Stimulated activated CD4-positive, alpha-beta T cell treated with anti-CD3 and anti-CD28 coated beads, Interleukin-1b, Interleukin-23, amount 100 ng/mL, for 4 hours (primary cell): ENCODE measurements at places on chromosomes 2 and 18.

GRCh38 chr18:29004921-29005320, 828.0 kb upstream of the CDH2 start:
- no peak for DNase-seq

GRCh38 chr2:71620851-71621251, 167.5 kb downstream of the DYSF start:
- no peak for DNase-seq

- no peak for DNase-seq
These were observed 85.1 kb downstream of the UGP2 start for GRCh38 chr2:63926815-63927214.

- DNase-seq: no peak
These were observed 40.6 kb downstream of the PDCL3 start for GRCh38 chr2:100603414-100603813.

DNA sequence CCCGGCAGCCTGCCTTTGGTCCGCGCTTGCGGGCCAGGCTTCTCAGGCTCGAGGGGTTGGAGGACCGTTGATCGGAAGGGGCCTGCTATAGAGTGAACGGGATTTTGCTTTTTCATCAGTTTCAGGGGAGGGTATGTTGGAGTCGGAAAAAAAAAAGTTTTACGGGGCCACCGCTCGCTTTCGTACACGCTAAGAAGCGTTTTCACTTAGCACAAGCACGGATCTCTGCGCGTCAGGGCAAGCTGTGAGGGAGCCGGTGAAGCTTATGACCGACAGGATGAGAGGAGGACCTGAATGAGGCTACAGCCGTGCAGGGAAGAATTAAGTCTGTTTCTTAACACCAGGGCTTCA, 443 bp downstream of the CPSF3 start:
- DNase-seq: no peak

DNA sequence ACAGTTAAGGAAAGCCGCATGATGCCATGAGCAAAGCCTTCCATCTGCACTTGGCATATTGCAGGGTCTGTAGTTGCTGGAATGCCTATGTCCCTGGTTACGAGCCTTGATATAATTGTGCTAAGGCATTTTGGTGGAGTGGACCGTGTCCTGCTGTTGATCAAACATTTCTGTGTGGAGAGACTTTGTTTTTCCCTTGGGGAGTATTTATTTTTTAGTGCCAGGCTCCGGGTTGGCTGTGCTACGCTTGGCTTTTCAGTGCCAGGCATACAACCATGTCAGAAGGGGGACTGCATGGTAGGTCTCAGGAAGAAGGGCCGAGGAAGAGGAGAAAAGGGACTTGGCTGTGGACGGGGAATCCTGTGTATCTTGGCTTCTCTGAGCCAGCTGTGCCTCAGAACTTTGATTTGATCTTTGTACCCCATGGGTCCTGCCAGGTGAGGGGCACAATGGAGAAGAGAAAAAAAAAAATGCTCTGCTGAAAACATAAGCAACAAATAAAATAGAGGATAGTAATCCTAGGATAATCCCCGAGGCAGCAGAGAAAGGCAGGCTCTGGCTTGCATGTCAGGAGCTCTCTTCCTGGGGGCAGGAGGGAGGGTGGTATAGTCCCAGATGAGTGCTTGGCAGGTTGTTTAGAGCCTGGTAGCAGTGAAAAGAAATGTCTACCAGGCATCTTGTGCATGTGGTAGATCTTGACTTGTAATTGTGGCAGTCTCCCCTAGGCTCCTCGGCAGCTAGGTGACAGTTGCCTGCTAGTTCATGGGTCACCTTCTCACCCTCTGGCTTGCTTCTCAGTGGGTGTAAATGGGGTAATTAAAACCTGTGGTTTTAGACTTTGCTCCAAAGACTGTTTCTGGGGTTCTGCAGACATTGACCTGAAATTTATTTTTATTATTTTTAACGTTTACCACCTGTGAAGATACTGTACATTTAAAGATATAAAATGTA, 233.0 kb downstream of the NEDD4L start:
- no peak for DNase-seq

- no peak for DNase-seq
These were observed 34.9 kb downstream of the ARHGAP28 start for GRCh38 chr18:6764382-6764781.

DNA sequence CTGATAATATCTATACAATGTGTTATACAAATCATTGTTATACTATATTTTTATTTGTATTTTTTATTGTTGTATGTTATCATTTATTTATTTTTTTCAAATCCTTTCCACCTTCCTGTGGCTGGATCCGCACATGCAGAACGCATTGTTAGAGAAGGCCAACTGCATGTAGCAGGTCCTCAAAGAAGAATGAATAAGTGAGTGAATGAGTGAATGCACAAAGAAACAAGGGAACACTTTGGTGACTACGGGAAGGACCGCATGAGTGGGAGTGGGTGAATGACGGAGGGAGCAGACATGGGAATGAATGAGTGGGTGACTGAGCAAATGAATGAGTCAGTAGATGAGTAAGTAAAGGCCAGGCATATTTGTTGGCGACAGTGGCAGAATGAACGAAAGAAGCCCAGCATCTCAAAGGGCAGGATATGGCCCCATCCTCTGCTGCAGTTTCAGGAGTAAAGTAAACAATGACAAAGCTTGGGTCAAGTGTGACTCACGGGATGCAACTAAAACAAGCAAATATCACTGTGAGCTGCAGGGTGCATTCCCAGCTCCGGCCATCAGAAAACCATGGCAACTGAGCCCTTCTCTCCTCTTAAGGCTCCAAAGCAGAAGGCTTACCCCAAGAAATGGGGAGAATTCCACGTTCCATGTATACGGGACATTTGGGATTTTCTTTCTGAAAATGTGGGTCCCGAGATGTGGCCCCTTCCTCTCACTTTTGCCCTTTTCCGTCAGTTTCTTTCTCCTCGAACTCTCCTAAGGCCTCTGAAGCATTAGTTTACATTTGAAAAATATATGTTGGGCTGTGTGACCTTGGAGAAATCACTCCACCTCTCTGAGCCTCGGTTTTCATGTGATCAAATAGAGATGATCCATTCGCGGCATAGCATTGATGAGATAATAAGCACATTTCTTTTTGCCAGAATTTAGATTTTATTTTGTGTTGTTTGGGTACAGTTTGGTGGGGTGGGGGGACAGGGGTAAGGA, 24.5 kb downstream of the KCNF1 start:
- no peak for DNase-seq

- DNase-seq: no peak
These were observed 35.8 kb upstream of the CACNB4 start for GRCh38 chr2:152134488-152135280.

DNA sequence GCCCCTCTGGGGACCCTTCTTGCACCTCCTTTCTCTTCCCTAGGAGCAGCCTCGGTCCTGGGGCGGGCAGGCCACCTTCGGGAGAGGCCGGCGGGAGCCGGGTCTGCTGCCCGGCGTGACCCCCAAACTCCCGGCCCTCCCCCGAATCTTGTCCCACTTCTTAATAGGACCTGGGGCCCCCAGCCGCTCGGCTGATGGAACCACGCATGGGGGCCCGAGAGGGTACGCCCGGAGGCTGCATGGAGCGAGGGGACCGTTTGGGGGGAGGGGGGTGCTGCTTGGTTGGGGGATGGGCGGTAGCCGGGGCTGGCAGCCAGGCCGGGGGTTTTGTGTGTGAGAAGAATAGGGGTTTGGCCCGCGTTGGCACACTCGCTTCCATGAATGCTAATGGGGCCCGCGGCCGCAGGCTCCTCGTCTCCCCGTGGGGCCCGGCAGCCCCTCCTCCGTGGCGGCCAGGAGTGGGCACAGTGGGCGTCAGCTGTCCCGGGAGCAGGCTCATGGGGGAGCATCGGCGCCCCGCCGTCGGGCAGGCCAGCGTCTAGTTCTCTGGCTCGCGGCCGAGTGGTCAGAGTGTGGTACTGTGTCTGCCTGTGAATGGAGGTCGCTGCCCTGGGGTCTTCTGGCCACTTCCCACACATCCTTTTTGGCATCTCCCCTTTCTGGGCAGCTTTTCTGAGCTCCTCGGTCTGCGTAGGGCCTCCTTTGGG, 1.0 kb downstream of the GAREM2 start:
- DNase-seq: no peak

GRCh38 chr2:232418466-232419244, 12.0 kb downstream of the ALPG start:
- no peak for DNase-seq

DNA sequence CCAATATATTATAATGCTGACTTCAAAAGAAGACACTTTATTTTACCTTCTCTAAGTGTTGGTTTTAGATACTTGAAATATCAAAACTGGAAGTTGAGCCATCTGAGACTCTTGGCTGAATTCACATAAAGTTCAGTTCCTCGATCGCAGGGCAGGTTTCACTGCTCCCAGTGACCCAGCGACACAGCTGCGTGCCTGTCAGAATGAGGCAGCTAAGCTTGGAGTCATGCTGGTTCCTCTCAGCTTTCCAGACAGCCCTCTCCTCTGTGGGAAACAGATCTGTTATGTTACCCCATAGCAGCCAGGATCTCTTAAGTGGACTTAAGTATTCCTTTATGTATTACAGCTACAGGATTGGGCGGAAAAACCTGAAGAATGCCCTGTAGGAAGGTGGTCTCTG, 142.8 kb upstream of the ALPP start:
- no peak for DNase-seq

DNA sequence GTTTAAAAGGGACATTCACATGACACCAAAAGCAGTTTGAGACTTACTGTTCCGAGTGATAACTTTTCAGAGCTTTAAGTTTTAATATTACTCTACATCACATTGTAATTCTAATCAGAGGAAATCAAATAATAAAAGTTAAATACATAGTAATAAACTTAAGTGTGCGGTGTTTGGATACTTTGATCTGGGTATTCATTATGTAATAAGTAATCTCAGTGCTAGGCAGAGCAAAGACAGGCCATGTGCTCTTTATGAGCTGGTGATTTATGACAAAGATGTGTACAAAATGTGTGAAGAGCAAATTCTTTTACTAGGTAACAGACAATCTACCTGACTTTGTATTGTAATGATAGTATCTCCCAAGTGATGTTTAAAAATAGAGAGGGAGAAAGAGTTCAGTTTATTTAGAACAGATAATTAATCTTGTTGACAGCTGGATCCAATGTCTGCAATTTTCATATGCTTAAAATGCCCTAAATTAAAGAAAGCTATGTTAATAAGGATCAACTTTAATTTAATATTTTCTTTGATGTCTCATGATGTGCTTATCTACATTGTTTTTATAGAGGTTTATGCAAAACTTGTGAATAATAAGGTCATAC, 4.4 kb downstream of the CFAP221 start:
- no peak for DNase-seq

- DNase-seq: no peak
These were observed 82.1 kb downstream of the HS1BP3 start for GRCh38 chr2:20568501-20569463.

- DNase-seq: no peak
These were observed 84.7 kb downstream of the GLI2 start for GRCh38 chr2:120820263-120820952.

DNA sequence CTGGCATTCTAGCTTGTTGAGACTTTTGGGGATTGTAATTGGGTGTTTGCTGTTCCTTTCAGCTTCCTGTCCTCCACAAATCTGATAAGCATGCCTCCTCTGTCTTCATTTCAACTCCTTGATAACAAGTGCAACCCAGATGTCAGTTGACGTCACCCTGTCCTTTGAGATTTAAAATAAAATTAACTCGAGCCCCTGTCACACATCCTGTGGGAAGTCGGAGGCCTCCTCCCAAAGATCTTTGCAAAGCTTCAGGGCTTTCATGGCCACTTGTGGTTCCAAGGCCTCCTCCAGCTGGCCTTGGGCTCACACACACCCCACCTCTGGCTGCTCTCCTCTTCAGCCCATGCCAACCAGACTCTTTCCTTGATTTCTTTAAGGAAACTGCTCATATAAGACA, 69.9 kb upstream of the ITGA6 start:
- DNase-seq: no peak

DNA sequence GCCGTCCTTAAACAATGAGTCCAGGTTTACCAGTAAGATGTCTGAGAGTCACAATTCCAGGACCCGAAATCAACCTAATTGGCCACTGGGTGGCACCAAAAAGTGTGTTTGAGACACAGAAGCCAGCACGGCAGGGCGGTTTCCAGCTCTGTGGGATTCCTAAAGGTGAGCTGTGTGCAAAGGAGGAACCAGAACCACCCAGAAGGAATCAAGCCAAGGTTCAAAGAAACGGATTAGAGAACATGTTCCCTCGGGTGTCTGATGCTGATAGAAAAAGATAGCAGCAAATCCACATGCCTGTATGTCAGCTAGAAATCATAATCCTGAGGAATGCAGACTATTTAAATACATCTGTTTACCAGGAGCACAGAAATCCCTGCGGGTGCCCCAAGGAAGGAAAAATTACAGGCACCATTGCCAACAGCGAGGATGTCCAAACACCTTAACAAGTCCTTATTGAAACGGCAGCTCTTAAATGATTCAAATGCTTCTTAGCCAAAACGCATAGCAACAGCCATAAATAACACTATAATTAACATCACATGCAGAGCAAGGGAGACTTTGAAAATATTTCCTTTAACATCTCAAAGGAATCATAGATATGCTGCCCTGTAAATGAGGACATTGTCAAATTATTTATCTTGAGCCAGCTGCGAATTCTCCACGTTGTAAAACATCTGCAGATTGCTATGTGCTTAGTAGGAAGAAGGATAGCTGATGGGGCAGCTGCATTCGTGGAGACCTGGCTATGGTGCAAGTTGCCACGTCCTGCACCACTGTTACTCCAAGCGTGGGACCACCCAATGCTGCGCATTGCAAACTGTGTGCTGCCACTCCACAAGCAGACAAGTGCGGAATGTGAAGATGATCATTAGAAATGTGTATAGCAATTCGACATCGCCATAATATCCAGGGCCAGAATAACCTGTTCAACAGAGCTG, 318.7 kb upstream of the NCKAP5 start:
- peak; percentile 12 for DNase-seq

- DNase-seq: no peak
These were observed 25.7 kb downstream of the C2orf49 start for GRCh38 chr2:105362862-105363591.

DNA sequence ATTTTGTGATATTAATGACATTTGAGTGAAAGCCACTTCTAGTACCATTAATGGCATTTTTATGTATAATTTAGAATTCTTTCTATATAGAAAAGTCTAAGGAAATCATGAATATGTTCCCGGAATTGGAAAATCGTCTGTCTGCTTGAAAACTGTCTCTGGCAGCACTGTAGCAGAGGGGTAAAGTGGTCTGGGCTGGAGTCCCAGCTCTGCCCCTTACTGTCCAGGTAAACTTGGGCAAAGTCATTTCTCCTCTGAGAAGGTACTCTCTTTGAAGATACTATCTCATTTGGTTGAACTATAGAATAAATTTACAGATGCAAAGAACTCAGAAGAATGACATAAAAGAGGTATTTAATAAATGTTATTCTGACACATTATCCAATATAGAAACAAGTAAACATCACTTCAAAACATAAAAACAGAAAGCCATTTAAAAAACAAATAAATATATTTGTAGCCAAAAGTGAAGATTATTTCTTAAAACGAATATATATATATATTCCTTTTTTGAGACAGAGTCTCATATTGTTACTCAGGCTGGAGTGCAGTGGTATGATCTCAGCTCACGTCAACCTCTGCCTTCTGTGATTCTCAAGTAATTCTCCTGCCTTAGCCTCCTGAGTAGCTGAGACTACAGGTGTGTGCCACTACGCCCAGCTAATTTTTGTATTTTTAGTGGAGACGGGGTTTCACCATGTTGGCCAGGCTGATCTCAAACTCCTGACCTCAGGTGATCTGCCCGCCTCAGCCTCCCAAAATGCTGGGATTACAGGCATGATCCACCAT, 149.8 kb upstream of the ITGA4 start:
- DNase-seq: no peak
